ENCODE measurements at places on chromosomes 2 and 18. TPM values are rescaled to one million over a fixed set of nuclear protein-coding genes. Genes with fewer than 3 reads are reported as not detected.

DNA sequence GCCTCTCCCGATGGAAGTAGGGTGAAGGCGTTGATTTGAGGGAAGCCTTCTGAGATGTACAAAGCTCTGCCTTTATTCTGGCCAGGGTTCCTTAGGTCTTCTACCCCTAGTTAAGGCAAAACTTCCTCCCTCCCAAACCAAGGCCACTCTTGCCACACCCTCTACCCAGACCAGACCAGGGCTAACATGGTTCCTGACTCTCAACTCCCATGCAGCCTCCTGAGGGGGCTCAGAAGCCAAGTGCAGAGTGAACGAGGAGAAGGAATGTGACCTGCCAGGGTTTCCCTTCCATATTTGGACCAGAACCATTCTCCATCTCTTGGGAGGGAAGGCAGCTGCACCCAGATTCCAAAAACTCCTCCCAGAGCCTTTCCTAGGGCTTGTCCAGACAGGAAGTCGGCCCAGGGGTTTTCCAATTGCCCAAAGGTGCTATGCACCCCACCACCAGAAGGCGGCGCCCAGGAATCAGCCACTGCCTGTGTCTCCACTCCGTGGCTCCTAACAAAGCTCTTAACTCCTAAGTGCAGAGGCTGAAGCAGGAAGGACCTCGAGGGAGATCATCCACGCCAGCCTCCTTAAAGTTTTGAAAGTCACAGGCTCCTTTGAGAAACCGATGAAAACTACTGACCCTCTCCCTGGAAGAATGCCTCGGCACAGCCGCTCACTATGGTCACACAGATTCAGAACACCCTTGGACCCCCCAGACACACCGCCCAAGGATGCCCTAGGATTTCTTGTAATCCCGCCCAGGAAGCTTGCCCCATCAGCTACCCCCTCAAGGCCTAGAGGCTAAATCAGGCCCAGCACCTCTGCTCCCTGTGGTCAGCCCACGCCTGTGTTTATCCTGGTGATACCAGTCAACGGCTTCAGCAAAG, 157.8 kb downstream of the SMAD2 start:
- peak; percentile 40 for DNase-seq

DNA sequence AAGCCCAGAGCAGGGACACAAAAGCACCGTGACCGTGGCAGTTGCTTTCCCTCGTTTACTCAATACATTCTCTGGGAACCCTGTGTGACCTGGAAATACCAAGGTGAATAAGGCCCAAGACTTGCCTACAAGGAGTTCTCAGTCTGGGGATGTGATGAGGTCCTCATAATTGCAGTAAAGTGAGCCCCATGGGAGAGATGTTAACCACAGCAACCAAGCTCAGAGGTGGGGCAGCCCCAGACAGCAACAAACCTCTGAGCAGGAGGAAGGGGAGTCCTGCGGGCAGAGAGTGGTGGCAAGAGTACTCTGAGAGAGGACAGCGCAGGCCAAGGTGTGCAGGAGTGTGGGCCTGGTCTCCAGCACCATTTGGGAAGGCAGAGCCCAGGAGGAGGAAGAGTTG, 91.6 kb downstream of the TTC32 start:
- no peak for DNase-seq

DNA sequence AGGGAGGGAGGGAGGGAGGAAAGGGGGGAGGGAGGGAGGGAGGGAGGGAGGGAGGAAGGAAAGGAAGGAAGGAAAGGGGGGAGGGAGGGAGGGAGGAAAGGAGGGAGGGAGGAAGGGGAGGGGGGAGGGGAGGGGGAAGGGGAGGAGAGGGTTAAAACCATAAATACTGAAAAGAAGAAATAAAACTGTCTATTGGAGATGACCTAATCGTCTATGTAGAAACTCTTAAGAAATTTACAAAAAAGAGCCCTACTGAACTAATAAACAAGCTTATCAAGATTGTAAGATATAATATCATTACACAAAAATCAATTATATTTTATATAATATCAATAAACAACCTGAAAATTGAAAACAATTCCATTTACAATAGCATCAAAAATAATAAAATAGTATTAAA, 32.3 kb upstream of the CTDP1 start:
- DNase-seq = no peak

DNA sequence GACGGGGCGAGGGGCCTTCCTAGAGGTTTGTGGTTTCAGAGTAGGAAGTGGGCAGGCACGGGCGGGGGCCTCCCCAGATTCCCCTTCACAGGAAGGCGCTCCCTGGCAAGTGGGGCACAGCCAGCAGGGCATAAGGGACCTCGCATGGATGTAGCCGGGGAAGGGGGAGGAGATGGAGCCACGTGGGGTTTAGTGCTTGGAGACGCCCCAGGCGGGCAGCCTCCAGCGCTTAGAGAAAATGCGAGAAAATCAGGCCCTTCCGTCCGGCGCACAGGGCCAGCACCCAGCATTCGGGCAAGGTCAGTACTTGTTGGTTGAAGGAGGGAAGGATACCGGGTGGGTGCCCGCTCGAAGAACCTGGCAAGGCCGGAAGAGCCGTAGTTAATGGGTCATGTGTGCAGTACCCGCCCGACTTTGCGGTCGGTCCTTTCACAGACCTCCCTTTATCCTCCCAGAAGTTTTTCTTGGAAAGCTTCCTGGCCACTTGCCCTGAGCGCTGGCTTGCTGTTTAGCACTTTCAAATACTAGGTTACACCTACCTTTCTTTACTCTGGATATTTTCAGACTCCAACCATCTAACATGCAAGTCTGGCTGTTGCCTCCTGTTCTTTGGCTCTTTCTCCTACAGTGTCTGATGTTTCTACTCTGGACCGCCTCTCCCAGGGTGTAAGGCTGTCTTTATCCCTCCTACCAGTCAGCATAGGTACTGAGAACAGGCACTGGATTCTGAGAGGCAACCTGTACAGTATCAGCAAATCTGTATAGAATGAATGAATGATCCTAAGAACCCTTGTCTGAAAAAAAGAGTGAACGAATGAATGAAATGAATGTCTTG, 78.1 kb downstream of the CIB4 start:
- no peak for DNase-seq

DNA sequence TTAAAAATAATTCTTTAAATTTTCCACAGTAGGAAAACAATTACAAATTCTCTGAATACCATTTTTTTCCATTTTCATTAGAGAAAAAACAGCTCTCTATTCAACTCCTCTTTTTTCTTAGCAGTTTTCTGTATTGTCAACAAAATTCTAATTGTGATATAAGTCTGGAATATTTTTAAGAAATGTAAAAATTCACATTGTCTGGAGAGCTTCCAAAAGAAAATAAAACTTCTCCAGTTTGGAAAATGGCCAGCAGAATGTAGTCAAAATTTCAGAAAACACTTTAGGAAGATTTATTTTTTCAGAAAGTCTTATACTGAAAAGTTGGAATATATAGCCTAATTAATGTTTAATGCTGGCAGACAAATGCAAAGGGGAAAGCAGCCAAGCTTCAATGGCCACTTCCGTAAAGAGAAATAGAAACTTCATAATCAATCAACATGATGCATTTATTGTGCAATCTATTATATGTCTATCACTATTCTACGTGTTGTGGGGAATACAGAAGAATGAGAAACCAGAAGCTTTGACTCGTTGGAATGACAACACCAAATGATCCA, 733.2 kb upstream of the PKDCC start:
- DNase-seq = no peak

The ADD2 gene
- total RNA-seq = 4.3 TPM

The LDAH gene
- 13.7 TPM for total RNA-seq

The ECEL1 gene
- 0.27 TPM for total RNA-seq

Data from hematopoietic multipotent progenitor cell (in vitro differentiated cells).